AG09309 (cell line): ENCODE measurements at places on chromosomes 5 and 9.

DNA sequence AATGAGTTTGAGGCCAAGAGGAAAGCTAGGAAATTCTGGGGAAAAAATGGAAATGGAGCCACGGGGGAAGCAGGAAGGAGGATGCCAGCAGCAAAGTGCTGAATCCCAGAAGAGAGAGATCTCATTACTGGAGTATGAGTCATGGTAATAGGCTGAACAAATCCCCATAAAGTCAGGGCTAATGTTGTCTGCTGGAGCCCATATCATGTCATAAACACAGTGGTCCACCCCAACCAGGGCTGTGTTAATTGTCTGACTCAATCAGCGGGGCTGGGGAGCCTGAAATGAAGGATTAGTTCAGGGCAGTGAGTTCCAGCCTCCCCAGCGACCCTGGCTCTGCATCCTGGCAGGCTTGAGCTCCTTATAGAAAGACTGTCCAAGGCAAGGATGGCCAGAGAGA is 68.8 kb downstream of the TLR4 start:
- peak; percentile 59 for DNase-seq

GRCh38 chr9:130244548-130245165 is 20.9 kb upstream of the HMCN2 start:
- no peak for DNase-seq

DNA sequence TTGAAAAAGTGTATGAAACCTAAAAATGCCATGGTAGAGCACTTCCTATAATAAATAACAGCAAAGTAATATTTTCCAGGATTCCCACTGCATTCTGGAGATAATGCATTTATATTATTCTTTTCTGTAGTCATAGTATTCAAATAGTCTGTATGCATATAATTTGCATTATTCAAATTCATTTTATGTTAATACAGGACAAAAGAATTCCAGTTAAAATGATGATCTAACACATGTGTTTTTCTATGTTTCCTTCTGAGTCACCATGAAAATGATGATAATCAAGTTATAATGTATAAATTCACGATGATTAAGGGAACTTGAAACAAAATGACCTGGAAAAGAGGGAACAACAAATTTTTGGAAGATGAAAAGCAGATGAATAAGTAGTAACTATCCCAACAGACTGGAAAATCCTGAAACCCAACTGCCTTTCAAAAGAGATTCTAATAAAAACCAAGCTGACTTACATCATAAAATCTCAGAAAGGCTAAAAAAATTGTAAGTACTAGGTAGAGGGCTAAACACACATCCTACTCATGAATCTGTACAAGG is 358.6 kb upstream of the PAPPA start:
- no peak for DNase-seq

DNA sequence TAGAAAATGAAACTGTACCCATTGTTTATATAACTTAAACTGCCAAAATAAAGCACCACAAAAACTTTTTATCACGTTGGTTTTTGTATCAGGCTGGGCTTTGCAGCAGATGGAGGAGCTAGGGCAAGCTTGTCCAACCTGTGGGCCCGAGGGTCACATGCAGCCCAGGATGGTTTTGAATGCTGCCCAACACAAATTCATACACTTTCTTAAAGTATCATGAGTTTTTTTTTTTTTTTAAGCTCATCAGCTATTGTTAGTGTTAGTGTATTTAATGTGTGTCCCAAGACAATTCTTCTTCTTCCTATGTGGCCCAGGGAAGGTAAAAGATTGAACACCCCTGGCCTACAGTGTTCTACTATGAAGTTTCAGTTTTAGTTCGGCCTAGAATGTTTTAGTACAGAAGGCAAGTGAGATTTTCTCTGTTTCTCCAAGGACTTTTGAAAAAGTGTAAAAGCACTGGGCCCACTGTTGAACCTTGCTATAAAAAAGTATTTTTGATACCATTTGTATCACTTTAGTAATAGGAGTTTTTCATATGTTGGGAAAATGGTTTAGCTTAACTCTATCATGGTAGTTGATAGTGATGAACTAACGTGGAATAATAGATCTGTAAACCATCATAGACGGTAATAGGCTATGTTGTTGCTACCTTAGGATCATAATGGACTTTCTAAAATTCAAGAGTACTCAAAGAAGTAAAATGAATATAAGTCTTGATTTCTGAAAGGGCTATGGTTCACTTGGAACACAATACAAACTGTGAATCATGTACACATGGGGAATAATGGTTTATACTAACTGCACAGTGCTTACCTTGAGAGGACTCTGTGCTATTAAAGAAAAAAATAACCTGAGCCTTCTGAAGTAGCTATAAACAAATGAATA is 2.9 kb downstream of the CDKN2A start:
- DNase-seq: no peak

DNA sequence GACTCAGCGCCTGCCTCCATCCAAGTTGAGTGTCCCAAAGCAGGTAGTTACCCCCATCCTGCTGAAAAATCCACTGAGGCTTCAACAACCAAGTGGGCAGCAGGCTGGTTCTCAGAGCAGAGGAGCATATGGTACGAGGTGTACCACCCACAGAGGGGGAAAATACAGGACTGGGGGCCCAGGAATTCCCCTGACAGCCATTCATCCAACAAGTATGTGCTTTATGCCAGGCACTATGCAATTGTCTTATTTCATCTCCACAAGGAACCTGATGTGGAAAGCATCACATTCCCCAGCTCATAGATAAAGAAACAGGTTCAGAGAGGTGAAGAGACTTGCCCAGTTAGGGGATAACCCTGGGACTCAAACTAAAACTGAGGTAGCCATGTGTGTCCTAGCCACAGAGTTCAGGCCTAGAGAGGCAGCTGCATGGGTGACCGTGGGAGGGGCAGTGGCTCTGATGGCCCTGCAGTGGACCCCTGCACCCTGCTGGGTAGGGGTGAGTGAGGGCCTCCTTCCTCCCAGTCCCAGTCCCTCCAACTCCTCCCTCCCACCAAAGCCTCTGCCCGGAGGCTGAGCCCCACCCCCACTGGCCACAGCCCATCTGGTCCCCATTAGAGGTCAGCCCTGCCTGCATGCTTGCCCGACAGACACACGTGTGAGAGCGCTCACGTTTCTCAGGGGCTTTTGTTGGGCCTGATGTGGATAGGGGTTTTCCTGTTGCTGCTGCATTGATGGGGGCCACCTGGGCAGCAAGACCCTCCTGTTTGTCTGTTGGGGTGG is 11.5 kb downstream of the PDLIM4 start:
- no peak for DNase-seq

GRCh38 chr5:138575194-138576015 is at the start of gene HSPA9:
TSS of gene HSPA9 (minus strand) at chr5:138575401. CDS start at chr5:138575318, 83 bp downstream.
- DNase-seq: peak; percentile 99

DNA sequence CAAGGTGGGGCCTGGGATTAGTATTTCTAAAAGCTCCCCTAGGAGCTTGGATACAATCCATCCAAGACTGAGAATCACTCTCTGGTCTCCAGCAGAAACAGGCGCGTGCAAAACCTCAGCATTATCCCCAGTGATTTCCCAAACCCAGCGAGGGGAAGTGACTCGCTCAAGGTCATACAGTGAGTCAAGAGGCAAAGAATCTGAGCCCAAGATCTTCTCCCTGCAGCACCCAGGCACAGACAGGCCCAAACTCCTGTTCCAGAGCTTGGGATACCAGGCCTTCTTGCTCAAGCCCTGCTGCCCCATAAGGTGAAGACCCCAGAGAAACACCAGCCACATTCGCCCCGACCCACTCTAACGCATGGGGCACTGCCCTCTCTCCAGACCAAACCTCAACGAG is 33.2 kb downstream of the SHB start:
- DNase-seq: no peak

- DNase-seq: no peak
These were observed 38.8 kb downstream of the FNIP1 start for GRCh38 chr5:131757830-131758519.

- no peak for DNase-seq
These were observed 43.7 kb downstream of the ZNF366 start for GRCh38 chr5:72463449-72464052.

DNA sequence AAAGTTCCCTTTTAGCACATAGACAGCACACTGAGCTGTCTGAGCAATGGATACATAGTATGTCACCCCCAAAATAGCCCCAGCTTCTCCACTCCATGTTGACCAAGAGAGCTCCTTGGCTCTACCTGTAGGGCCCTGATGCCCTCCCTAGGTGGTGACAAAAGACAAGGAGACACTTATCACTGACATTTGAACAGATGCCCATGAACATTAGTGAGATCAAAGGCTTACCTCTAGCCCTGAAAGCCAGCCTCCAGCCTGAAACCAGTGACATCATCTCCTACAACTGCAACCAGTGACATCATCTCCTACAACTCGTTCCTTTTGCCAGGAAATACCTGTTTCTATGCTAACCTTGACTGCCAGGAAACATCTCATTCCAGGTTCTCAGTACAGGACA is 122.7 kb downstream of the FSTL4 start:
- DNase-seq: no peak

DNA sequence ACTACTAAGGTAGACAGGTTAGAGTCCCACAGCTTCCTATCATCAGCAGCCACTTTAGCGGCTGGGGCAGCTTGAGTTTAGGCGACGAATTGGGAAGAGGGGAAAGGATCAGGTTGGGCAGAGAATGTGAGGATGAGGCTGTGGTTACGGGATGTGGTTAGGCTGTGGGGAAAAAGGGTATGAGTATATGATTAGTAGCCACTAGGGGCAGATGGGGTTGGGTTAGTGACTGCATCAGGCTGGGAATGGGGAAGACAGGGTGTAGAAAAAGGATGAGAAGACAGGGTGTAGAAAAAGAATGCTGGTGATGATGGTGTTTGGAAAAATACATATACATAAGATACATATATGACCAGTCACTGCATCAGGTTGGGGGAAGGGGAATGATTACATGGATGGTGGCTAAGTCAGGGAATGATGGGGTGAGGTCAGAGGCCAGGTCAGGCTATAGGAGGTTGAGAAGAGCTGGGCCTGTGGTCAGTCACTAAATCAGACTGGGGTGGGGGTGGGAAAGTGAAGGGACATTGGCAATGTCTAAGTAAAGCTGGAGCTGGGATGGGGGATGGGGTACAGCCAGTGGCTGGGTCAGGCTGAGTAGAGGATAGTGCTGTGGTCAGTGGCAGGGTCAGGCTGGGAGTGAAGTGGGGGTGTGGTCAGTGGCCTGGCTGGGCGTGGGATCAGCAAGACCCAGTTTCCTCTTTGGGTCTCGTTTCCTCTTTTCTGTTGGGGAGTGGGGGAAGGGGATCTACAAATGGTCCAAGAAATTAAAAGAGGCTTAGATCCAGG is 2.1 kb downstream of the TLN1 start:
- peak; percentile 61 for DNase-seq

- DNase-seq: no peak
These were observed 16.8 kb downstream of the NIPAL4 start for GRCh38 chr5:157476702-157477408.

DNA sequence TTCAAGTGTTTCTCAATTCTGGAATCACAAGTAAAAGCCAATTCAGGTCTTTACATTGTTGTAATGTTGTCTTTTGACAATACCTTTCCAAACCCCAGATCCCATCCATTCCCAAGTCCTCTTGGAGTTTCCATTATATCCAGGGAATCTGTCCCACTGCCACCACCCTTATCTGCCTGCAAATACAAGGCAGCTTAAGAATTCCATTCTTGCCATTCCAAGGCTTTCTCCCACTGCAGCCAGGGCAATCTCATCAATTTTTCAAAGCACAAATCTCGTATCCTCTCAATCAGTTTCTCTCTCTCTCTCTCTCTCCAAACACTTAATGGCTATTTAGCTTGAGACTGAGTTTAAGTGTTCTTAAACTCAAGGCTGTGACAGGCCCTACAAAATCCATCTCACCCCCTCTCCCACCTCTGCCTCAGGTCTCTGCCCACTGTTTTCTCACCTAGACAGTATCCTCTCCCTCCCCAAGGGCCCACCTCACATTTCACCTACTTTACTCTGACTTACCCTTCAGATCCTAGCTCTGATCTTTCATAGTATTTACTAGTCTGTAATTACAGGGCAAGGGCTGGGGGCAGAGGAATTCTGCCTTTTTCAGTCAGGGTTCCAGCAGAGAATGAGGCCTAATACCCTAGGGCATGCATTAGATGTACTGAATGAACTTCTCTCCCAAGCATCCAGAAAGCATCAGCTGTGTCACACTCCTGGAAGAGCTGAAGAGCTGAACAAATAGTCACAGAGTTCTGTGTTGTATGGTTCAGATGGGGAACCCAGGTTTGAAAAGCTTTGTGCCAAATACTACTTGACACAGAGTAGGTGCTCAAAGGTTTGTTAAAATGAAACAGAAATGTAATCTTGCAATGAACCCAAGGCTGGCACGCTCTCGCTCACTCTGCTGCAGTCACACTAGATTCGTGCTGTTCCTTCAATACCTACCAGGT is 46.0 kb downstream of the RAPGEF1 start:
- no peak for DNase-seq

DNA sequence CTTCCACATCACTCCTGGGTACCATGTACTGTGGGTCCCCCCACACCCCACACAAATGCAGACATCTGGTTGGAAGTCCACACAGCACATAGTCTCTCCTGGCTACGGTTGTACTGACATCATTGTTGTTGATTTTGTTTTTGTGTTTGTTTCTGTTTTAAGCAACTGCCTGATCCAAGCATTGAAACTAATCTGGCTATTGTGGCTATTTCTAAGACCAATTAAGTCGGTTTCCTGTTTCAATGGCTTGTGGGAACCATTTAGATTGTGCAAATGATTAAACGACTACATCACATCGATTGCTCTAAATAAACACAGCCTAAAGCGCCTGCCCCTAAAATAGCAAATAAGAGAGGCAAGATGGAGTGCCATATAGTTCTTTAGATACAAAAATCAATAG is 226.8 kb upstream of the IRX4 start:
- DNase-seq: no peak

GRCh38 chr9:90985631-90986030 is 184.0 kb downstream of the SYK start:
- DNase-seq: no peak

DNA sequence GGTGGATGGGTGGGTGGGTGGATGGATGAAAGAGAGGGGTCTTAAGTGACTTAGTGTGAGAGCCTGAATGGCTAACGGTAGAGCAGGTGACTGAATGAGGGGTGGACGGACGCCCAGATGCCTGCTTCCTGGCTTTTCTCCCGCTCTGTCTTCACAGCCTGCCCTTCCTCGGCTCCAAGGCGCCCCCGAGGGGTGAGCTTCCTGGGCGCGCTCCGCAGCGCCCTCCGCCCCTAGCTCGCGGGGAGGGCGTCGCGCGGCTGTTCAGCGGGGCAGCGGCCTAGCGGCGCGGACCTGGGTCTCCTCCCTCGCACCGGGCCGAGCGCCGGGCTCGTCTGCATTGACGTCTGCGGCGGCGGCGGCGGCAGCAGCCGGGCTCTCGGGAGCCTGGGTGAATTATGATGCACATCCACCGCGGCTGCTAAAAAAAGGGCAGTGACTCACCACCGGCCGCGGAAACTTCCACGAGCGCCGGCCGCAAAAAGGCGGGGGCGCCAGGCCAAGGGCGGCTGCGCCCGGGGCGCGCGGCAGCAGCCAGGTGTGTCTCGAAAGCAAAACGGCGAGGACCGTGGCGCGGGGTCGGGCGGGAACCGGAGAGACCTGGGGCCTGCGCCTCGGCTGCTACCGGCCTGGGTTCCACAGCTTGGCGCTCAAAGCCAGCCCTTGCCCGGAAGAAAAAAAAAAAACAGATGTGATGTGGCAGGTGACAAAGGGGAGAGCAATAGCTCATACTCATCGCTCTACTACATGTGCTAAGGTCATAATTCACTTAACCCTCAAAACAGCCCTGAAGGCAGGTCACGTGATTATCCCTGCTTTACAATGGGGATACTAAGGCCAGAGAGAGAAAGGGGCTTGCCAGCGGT is 143.0 kb upstream of the ADRA1B start:
- peak; percentile 46 for DNase-seq

GRCh38 chr9:68851657-68852056 is 146.6 kb downstream of the PIP5K1B start:
- DNase-seq: no peak

GRCh38 chr5:31861601-31862000 is 222.7 kb downstream of the PDZD2 start:
- DNase-seq: no peak

- DNase-seq: no peak
These were observed 56.9 kb downstream of the AHRR start for GRCh38 chr5:378301-378891.
